ENCODE measurements at places on chromosomes 4 and X. TPM values are rescaled to one million over a fixed set of nuclear protein-coding genes. Genes with fewer than 3 reads are reported as not detected.

GRCh38 chrX:102976793-102977495, 39.9 kb downstream of the RAB40AL start:
- DNase-seq, result no peak

NEIL3 gene
- 0.22 TPM for total RNA-seq

DNA sequence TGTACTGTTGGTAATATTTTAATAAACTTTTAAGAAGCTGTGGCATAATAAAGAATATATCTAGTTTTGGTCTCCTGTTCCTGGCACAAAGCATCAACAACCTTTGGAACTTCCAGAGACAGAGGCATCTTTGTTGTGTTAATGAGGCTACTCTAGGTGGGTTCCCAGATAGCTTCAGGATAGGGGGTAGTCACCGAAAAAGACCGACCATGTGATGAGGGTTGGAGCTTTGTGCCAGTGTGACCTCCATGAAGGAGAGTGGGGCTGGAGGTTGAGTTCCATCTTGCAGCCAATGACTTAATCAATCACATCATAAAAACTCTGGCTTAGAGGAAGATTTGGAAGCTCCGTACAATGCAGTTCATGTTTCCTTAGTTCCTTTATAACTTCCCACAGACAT, 9.9 kb downstream of the PPAT start:
- no peak for DNase-seq

- no peak for DNase-seq
These were observed 121.0 kb downstream of the ENPP6 start for GRCh38 chr4:184096561-184097240.

GRCh38 chr4:88043001-88043400, 35.6 kb downstream of the PKD2 start:
- DNase-seq, result no peak

DNA sequence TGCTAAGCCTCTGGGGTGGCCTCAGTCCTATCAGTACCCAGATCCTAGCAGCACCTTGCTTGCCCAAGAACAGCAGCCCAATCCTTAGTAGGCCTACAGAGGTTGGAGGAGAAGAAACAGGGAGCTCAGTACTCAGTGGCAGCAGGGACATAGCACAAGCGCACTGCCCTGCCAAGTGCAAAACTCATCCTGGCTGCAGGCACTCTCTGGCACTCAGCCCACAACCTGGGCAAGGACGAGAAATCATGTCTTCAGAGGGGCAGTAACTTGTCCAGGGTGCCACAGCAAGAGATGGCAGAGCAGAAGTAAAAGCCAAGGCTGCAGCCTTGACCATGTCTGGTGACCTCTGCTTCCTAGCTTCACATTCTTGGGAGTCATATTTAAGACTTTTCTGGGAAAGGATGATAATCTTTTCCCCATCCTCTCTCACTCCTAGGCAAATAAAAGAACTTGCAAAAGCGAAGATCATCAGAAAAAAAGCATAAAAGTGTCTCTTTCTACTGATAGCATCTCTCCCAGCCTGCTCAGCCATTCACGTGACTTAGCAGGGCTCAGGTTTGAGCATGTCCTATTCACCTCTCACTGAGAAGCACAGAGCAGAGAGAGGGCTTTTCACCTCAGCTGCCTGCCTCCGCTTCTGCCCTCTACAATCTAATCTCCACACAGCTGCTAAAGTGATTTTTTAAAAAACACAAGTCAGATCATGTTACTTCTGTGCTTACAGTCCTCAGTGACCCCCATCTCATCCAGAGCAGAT, 37.2 kb upstream of the MAGEA4 start:
- DNase-seq, result no peak

DNA sequence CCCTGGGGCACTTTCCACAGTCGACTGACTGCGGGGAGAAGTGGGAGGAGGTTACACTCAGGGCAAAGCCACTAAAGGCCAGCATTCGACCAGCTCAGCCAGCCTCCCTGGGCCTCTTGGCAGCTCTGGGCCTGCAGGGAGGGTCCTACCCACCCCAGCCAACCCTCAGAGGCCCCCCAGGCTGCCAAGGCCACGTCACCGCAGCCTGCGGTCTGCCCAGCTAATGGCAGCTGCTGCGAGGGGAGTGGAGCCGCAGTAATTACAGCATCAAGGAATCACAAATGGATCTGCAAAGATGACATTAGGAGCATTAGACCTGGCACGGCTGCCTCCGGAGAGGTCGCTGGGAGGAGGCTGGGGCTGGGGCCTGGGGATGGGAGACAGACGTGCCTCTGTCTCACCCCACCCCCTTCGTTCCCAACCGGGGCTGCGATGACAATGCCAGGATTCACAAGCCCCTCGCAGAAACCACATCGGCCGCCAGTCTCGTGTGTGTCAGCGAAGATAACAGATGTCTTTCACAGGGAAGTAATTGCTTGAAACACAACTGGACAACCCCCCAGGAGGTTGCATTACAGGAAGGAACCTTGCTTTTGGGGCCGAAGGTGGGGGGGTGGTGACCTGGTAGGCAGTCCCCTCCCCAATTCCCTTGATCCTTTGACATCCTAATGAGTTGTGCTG, 367.6 kb downstream of the BCOR start:
- no peak for DNase-seq

GRCh38 chrX:21606002-21606401, 52.1 kb downstream of the KLHL34 start:
- DNase-seq, result no peak

GRCh38 chr4:41069838-41070237, 144.5 kb downstream of the APBB2 start:
- no peak for DNase-seq

- DNase-seq, result no peak
These were observed 1.4 kb upstream of the KIAA0232 start for GRCh38 chr4:6781113-6781512.

DNA sequence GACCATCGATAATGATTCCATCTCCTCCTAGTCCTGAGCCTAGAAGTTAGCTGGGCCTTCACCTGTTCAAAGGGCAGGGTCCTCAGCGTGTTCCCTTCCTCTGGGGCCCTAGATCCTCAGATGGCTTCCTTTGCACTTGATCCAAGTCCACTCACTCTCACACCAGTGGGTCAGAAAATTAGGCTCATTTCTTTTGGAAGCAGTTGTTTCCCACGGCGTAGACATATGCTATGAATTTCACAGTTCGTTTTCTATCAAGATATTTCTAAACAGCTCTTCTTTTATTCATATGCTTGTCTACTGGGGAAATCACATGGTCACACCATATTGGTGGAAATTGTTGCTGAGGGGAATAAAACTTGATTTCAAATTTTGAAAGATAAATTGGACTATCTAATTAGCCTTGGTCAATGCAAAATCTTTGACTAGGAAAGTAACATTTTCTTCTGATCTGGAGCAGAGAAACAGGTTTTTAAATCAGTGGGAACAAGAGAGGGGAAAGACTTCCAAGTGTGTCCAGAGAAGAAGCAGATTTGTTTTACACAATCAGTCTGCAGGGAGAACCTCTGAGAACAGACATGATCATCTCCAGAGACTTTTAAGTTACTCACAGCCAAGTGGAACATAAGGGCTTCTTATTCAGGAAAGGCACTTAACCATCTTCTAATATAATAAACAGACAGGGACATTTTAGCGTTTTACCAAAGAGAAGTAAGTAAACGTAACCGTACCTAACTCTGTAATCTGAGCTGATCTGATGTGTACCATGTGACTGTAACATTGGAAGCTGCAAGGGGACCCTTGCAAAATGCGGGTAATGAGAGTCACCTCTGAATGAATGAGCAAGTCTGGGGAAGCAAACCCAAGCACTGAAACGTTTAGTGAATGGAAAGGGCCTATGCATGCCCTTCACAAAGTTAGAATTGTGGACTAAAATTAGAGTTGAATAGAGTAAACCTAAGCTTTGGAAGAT, 455.7 kb upstream of the FAT1 start:
- DNase-seq, result no peak

PCSK1N gene
- 4.9 TPM for total RNA-seq

- no peak for DNase-seq
These were observed 5.6 kb downstream of the SORCS2 start for GRCh38 chr4:7197910-7198309.

FATE1 gene
- total RNA-seq, result not detected

GRCh38 chrX:16290997-16291396, 123.7 kb downstream of the MAGEB17 start:
- DNase-seq, result no peak

GRCh38 chr4:168531305-168531704, 34.5 kb downstream of the PALLD start:
- no peak for DNase-seq

ADGRG2 gene
- total RNA-seq, result not detected

DNA sequence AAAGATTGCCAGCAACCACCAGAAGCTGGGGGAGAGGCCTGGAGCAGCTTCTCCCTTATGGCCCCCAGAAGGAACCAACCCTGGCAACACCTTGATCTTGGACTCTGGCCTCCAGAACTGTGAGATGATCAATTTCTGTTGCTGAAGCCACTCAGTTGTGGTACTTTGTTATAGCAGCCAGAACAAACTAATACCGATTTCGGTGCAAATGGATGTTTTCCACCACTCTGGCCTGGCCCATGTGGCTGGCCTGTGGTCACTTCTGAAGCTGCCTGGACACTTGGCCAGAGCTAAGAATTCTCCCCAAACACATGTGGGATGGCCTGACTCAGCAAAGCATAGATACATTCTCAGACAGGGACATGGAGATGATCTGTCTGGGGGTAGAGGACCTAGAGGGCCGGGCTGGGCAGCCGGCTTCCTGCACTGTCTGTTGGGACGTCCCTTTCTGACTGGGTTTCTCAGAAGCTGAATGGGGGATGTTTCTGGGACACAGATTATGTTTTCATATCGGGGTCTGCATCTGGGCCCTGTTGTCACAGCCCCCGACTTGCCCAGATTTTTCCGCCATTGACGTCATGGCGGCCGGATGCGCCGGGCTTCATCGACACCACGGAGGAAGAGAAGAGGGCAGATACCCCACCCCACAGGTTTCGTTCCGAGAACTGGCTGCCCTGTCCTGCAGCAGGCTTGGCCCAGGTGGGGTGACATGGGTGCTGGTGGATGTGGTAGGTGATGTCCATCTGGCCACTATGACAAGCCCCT, 4.1 kb downstream of the FOXP3 start:
- DNase-seq, result no peak

GPC3 gene
- total RNA-seq, result 0.59 TPM

L1CAM gene
- total RNA-seq, result 1.2 TPM

DNA sequence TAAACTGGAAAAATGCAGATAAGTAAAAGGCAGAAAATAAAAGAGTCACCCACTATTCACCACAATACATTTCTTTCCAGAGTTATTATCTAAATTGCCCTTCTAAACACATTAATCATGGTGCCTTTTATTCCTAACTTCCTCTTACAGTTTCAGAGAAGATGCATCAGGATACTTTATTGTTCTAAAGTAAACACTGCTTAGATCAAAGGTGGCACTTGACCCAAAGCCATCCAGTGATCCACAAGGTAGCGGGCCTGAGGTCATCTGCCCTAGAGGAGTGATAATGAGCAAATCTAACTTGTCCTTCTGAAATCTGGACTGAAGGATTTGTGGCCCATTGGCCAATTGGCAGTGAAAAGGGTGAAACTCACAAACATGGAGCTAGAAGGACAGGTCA, 12.0 kb upstream of the TMEM154 start:
- DNase-seq, result no peak

GRCh38 chr4:76858319-76858718, 39.6 kb downstream of the SOWAHB start:
- DNase-seq, result no peak

GRCh38 chrX:11241720-11242119, 51.5 kb upstream of the AMELX start:
- no peak for DNase-seq

- DNase-seq, result no peak
These were observed 72.8 kb upstream of the BEND4 start for GRCh38 chr4:42225286-42225685.
